ENCODE measurements at places on chromosomes 11 and 22.

- DNase-seq = no peak
Measured at GRCh38 chr11:20011307-20011951, 148.8 kb downstream of the DBX1 start.

GRCh38 chr22:48090332-48090672 lies 1327.9 kb downstream of the TBC1D22A start:
- no peak for DNase-seq

DNA sequence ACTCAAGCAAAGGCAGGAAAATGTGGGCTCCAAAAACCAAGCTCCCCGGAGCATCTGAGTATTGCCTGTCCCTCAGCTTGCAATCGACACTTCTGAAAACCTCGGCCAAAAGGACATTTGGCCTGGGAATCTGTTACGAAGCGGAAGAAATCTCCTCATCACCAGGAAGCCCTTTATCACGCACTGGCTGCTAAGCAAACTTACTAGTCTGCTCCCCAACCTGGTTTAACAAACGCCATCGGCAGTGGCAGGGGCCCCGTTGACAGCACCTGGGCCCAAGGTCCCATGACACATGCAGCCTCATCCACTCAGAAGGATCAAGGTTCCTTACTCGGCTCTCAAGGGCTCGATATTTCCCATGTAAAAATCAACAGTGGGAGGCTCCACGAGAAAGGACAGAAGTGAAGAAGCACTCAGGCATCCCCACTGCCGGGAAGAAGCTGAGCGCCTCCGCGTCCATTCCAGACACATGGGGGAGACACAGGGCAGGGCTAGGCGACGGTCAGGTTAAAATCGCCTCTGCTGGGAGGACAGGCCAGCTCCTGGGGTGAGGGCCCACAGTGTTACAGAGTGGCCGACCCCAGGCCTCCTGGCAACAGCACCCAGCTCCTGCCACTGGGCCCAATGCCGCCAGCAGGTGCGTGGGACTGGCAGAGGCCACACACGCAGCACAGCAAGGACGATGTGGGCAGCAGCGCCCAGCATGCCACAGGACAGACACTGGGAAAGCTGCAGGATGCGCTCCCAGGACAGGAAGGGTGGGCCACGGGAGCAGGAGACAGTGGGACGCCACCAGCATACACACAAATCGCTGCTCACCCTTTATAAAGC lies 27.1 kb downstream of the BRD1 start:
- DNase-seq = no peak

DNA sequence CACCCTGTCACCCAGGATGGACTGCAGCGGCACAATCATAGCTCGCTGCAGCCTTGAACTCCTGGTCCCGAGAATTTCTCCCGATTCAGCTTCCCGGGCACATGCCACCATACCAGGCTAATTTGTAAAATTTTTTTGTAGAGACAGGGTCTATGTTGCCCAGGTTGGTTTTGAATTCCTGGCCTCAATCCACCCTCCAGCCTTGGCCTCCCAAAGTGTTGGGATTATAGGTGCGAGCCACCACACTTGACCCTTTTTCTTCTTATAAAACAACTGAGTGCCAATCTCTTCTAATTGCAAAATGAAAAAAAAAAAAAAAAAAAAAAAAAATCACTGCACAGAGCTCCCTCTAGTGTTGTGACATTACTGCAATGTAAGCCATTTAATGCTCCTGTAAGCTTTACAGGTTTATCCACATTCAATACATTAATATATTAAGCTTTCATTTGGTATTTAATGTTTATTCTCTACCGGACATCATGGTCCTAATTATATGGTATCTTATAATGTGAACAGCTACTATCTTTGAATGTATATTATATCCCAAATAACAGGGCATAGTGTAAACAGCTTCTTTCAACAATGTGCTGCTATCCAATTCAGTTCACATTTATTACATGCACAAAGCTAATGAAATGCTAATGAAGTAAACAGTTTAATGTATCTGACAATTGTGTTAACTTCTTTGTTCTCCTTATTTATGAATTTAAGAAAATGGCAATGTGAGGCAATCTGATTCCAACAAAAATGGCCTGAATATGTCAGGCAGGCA lies 44.6 kb downstream of the COPB1 start:
- DNase-seq = no peak

DNA sequence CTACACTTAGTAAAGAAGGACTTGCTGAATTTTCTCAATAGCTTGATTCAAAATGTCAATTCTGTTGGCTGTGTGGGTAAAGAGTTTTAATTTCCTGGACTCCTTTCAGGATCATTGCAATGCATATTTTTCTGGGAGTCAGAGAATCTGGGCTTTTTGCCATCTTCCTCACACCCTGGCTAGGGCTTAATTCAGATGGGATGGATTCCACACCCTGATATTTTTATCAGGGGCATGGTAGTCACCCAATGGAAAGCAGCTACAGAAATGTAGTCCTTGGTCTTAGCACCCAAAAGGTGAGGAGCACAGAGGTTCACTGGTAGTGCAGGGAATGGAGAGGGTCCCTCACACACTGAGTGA lies 79.3 kb downstream of the SGSM3 start:
- no peak for DNase-seq
